ENCODE measurements at places on chromosomes 6 and 20. TPM values are rescaled to one million over a fixed set of nuclear protein-coding genes. Genes with fewer than 3 reads are reported as not detected.

TDRD6 gene
- 0.07 TPM for total RNA-seq

PARD6B gene
- 37.5 TPM for total RNA-seq

BIRC7 gene
- total RNA-seq = 0.17 TPM

- no peak for DNase-seq
Measured at GRCh38 chr6:156827382-156827781, 50.2 kb downstream of the ARID1B start.

DNA sequence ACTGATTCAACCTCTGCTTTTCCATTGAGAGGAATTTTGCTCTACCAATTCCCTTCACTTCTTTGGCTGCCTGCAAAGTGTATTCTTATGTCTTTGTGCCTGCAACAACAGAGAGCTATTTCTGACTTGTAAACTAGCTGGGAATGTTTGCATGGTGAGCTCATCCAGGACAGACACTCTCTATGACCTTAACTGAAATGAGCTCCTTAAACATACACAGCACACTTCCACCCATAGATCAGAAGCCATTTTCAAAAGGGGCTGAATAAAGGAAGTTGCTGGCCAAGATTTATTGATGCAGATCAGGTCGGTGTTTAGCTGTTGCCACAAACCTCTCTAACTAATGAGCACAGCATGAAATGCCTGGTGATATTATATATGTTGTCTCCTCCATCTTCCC lies 377.7 kb downstream of the BTBD9 start:
- DNase-seq = no peak

DNA sequence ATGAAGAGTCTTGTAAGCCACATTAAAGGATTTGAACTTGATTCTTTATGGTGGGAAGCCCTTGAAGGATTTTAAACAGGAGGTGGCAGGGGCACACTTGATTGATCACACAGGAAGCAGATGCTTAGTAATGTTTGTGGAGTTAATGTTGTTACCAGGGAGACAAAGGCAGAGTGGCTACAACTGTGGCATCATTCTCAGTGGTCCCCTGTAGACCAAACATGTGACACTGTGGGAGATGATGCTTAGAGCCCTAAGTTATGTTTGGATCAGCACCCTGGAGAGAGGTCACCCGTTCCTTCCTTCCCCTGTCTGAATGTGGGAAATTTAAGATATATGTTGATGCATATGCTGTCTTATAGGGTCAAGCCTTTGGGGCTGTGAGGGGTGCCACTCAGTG lies 53.2 kb downstream of the EIF2S2 start:
- DNase-seq = no peak

Measured in WTC11 (cell line).